ENCODE measurements at places on chromosomes 7 and 10.

- DNase-seq: no peak
These were observed 97.9 kb upstream of the IKZF1 start for GRCh38 chr7:50206453-50207250.

GRCh38 chr7:94223375-94224084, 171.2 kb upstream of the COL1A2 start:
- peak; percentile 62 for DNase-seq

DNA sequence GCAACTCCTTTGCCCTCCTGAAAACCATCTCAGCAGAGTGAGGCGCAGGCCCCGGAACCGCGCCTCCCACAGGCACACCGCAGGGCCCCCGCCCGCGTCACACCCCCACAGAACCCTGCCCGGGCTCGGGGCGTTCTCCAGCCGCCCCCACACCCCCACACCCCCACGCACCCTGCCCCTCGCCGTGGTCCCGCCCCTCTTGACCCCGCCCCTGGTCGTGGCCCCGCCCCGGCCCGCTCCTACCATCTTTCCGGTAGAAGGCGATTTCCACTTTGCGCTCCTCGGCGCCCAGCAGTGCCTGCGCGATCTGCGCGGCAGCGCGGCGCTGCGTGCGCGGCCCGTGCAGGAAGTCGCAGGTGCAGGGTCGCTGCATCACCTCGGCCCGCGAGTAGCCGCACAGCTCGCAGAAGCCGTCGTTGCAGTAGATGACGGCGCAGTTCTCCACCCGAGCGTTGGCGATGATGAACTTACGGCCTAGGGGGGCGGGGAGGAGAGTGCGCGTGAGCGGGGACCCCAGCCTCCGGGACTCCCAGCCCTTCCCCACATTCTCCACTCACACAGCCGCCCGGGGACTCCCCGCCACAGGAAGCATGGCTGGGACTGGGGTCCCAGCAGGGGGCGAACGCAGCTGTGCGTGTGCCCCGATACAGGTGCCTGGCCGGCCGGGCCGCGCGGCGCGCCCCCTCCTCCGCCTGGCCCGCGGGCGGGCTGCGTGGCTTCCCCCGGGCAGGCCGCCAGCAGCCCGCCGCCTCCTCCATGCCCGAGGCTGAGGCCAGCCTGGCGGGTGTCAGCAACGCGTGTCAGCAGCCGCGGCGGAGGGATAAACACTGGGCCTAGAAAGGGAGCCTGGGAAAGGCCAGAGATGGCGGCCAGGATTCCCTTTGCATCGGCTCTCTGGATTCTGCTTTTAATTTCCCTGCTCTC, 3.4 kb downstream of the KCNH2 start:
- no peak for DNase-seq

DNA sequence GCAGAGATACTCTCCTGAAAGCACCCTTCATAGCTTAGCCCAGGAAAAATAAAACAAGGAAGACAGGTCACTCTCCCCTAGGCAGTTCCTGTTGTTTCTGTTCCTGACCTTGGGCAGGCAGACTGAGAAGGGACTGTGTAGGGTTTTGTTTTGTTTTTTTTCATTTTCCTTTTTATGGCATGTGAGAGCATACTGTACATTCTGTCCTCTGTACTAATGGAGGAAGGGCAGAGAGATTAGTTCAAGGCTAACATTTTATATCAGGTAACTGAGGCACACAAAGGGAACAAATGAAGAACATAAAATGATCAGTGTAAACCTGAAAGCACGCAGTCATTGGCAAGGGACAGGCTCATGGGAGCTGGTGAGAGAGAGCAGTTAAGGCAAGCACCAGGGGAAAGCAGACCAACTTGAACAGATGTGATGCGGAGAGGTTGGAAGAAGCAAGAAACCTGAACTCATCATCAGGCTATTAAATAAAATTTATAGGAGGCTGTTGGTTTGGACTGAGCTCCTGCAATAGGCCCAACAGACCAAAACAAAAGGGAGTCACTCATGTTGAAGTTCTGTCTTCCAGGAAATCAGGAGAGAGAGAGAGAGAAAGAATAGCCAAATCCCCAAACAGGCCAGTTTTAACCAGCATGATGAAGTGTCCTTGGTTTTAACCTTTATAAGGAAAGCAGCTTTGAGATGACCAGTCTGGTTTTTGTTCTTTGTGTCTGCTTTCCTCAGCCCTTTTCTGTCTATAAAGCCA, 34.1 kb upstream of the PDCD4 start:
- DNase-seq: no peak

DNA sequence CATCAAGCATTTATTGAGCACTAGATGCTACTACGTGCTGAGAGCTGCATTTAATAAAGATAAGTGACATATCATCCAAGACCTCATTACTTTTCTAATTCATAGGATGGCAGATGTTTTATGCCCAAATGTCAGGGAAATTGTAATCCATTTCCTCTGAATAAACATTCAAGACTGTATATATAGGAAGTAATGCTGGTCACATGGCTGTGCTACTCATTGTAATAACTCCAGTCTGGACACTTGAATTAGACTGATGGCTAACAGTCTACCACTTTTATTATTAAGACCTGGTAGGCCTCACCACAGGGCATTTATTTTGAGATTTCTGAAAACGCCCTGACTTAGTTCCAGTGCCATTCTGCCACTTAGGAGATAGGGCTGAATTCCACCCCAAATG, 36.6 kb downstream of the PIK3AP1 start:
- DNase-seq: no peak

- no peak for DNase-seq
These were observed 179.5 kb upstream of the RNF32 start for GRCh38 chr7:156460858-156461627.

DNA sequence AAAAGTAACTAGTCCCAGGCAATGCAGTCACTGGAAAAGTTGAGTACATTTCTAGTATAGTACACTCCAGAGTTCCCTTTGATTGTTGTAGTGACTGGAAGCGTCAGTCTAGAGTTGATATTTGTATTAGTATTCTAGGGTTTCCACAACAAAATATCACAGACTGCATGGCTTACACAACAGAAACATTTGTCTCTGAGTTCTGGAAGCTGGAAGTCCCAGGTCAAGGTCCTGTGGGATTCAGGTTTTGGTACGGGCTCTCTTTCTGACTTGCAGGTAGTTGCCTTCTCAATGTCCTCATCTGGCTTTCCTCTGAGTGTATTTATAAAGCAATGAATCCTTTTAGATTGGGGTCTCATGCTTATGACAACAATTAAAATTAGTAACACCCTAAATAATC, 1119.1 kb upstream of the PHF14 start:
- DNase-seq: no peak

GRCh38 chr10:3685384-3685783, 99.6 kb downstream of the KLF6 start:
- DNase-seq: no peak
